ENCODE measurements at places on chromosomes 2 and 18. TPM values are rescaled to one million over a fixed set of nuclear protein-coding genes. Genes with fewer than 3 reads are reported as not detected.

DNA sequence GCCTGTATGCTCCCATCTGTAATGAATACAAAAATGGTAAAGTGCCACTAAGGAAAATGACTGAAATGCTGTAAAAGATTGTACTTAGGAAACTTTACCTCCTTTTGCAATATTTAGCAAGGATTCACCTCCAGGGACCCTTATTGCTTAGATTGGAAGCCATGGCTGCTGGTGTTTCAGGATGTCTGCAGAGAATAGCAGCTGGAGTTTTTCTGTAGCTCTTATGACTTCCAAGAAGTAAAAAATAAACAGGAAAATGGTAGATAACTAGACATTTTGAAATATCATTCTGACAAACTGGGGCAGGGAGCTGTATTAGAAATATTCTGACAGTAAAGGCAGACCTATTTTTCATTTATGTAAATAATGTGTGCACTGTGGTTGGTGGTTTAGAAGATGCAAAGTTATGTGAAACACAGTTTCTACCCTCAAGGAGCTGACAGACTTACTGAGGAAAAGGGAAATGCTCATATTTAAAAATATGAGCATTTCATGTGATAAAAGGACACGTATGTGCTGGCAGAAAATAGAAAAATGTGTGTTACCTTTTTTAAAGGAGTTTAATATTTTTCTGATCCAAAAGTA lies 224.9 kb upstream of the BOD1L2 start:
- H3K36me3 ChIP-seq = peaks cover 9% of the 10 kb centered on the region
- peaks cover 8% of the 10 kb centered on the region for H3K4me1 ChIP-seq
- no peak overlapping the region for H3K27ac ChIP-seq
- no peaks in the 10 kb centered on the region for H3K27me3 ChIP-seq
- H3K4me3 ChIP-seq = no peak overlapping the region

The PPM1G gene
- total RNA-seq = 34.4 TPM

The RGPD4 gene
- total RNA-seq = not detected

DNA sequence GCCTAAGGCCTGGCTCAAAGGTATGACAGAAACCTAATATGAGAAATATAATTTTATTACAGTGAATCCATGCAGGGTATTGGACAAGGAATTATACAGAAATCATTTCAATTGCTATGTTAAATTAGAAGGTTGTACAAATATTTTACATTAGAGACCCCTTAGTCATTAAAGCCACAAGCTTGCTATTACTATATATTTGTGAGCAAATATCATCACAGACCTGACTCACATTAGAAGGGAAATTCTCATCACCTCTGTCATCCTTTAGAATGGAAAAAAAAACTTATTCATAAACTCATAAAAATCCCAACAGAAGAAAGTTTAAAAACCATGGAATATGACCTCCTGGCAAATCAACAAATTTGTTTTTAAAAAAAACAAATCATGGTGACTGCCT lies 277.9 kb downstream of the DCC start:
- H3K36me3 ChIP-seq = no peaks in the 10 kb centered on the region
- no peak overlapping the region for H3K27ac ChIP-seq
- DNase-seq = no peak
- no peaks in the 10 kb centered on the region for H3K4me1 ChIP-seq

DNA sequence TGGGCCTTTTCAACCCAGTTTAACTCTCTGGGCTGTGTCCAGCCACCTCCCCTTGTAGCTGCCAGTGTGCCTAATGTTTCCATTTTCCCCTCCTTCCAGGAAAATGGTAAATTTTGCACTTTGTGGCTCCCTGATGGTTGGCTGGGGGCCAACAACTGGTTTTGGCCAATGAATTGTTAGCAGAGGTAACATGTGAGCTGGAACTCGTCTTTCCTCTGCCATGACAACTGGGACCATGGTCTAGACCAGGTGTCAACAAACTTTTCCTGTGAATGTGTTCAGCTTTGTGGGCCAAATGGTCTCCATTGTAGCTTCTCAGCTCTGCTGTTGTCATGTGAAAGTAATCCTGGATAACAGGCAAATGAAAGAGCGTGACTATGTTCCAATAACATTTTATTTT lies 87.2 kb downstream of the DDX1 start:
- H3K4me3 ChIP-seq = no peak overlapping the region
- DNase-seq = no peak
- H3K36me3 ChIP-seq = no peaks in the 10 kb centered on the region
- no peaks in the 10 kb centered on the region for H3K27me3 ChIP-seq
- H3K27ac ChIP-seq = no peak overlapping the region

- H3K4me1 ChIP-seq = no peaks in the 10 kb centered on the region
- H3K27ac ChIP-seq = no peak overlapping the region
- DNase-seq = no peak
Observed at GRCh38 chr2:102999958-103000357, 238.1 kb downstream of the TMEM182 start.

- H3K27me3 ChIP-seq = no peaks in the 10 kb centered on the region
- DNase-seq = no peak
- H3K36me3 ChIP-seq = no peaks in the 10 kb centered on the region
- H3K27ac ChIP-seq = no peak overlapping the region
- peaks cover 32% of the 10 kb centered on the region for H3K4me1 ChIP-seq
- H3K4me3 ChIP-seq = no peak overlapping the region
Observed at GRCh38 chr2:55163274-55163721, 68.8 kb downstream of the CLHC1 start.

The ATG16L1 gene
- total RNA-seq = 18.6 TPM
